SJCRH30 (cell line): ENCODE measurements at places on chromosomes 6 and 20.
A peak's percentile ranks its signal among the peaks of the same experiment; 100 is the strongest.

DNA sequence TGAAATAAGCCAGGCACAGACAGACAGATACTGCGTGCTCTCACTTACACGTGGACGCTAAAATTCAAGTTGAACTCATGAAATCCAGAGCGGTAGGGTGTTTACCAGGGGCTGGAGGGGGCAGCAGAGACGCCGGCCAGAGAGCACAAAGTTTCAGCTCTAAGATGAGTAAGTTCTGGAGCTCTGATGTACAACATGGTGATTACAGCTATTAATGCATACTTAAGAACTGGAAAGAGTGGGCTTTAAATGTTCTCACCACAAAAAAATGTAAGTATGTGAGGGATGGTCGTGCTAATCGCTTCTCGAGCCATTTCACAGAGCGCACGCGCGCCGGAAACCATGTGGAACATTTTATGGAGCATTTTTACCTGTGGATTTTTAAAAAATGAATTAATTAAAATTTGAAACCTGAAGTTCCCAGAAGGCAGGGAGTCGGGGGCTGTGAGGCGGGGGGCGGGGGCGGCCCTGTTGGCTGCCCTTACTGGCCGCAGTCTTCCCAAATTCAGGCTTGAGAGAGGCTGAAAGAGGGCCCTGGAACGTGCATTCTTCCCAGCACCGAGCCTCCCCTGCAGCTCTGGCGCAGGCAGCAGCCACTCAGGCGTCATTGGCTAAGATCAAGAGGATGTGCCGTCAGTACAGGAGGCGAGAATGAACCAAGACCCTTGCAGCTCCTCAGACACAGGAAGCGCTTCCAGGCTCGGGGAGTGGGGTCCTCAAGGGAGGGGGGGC lies 8.5 kb upstream of the SLCO4A1 start:
- no peaks in the 10 kb centered on the region for H3K36me3 ChIP-seq
- DNase-seq = no peak
- H3K27ac ChIP-seq = no peak overlapping the region
- peaks cover 71% of the 10 kb centered on the region for H3K27me3 ChIP-seq
- H3K4me3 ChIP-seq = no peak overlapping the region

DNA sequence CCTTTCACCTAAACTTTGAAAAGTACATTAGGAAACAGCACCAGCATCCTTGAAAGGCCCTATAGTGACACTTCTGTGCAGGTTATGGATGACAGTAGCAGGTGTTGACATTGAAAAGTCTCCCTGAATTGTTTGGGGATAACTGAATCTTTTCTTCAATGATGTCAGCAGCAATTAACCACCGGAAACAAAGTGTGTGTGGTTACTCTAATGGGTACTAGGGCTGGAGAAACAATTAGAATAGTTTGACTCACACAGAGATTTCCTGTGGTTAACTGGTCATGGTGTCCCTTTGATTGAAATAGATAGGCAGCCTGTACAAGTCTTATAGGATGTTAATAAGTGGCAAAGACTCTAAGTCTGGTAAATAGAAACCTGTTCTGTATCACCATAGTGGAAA lies 189.1 kb downstream of the TBX18 start:
- H3K36me3 ChIP-seq = no peaks in the 10 kb centered on the region

GRCh38 chr20:51789434-51789833 lies 12.9 kb downstream of the SALL4 start:
- H3K4me3 ChIP-seq = no peak overlapping the region
- no peaks in the 10 kb centered on the region for H3K4me1 ChIP-seq
- H3K27ac ChIP-seq = no peak overlapping the region
- no peak for DNase-seq
- peaks cover 8% of the 10 kb centered on the region; the same call in 1 of the 2 replicates for H3K27me3 ChIP-seq

DNA sequence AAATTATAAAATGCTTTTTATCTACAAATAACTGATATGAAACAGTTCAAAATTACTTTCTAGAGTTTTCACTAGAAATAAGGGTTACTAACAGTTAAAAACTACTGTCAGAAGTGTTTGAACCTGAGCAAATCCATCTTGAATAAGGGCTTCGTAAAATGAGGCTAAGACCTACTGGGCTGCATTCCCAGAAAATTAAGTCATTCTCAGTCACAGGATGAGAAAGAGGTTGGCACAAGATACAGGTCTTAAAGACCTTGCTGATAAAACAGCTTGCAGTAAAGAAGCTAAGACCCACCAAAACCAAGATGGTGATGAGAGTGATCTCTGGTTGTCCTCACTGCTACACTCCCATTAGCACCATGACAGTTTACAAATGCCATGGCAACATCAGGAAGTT lies 93.7 kb downstream of the PLG start:
- no peaks in the 10 kb centered on the region for H3K27me3 ChIP-seq
- peaks cover 4% of the 10 kb centered on the region; the same call in 1 of the 2 replicates for H3K4me1 ChIP-seq
- no peak overlapping the region for H3K27ac ChIP-seq
- no peak for DNase-seq
- H3K36me3 ChIP-seq = no peaks in the 10 kb centered on the region

DNA sequence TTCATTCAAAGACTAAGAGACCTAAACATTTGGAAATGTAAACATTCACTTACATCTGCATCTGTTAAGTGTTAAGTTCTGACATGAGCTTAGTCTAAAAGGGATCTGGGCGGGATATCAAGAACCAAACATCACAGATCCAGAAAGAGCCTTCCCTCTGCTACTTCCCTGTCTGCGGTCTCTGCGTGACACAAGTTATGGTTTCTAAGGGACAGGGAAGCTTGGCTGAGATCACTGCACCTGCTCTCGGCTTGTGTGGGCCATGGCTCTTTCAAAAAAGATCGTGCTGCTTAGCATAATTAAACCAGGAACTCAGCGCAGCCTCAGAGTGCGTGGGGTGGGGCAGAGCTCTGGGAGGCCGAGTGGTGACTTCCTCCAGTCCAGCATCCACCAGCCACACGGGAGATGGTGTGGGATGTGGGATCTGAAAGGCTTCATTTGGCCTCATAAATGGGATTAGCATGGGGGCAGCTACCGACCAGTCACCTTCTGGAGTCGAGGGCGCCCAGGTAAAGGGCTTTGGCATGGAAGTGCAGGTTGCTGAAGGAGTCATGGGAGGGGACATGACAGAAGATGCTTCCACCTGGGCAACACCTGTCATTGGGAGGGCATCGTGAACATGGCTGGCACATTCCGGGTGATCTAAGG lies 16.7 kb upstream of the RAMACL start:
- H3K27me3 ChIP-seq = no peaks in the 10 kb centered on the region
- H3K36me3 ChIP-seq = no peaks in the 10 kb centered on the region
- no peak overlapping the region for H3K4me3 ChIP-seq
- H3K27ac ChIP-seq = no peak overlapping the region
- DNase-seq = no peak

DNA sequence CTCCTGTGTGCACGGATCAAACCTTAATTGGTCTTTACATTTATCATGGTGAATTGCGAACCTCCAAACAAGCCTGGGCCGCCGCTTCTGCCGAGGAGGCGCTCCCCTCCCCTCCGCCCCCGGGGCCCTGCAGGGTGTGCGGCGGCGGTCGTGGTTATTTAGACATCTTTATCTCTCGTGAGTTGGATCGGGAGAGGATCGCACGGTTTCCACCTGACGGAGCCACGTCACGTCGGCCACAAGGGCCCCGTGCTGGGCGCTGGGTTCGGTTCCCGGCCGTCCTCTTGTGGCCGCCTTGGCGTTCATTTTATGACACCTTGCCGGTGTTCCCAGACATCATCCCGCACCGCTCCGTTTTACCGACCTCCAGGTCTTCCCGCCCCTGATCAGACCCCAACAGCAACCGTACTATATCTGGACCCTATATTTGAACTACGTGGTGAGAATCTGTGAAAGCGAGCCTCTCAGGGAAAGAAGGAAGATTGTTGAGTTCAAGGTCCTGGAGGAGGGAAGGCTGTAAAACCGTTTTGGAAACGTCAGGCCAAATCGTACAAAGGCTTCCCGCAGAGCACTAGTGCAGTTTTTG lies 1.3 kb upstream of the CNR1 start:
- 0 out of 2 replicates have a peak, but pooled peaks cover 4% of the 10 kb centered on the region for H3K4me1 ChIP-seq
- H3K27ac ChIP-seq = no peak overlapping the region
- no peak for DNase-seq
- no peak overlapping the region for H3K4me3 ChIP-seq
- no peaks in the 10 kb centered on the region for H3K27me3 ChIP-seq
- H3K36me3 ChIP-seq = no peaks in the 10 kb centered on the region

- DNase-seq = no peak
- no peaks in the 10 kb centered on the region for H3K4me1 ChIP-seq
Observed at GRCh38 chr20:32231847-32232246, 24.2 kb downstream of the POFUT1 start.

GRCh38 chr6:2746557-2747061 lies 4.1 kb downstream of the MYLK4 start:
- H3K4me3 ChIP-seq = no peak overlapping the region
- H3K4me1 ChIP-seq = peaks cover 52% of the 10 kb centered on the region
- H3K27me3 ChIP-seq = no peaks in the 10 kb centered on the region
- peak; percentile 56 for DNase-seq
- H3K36me3 ChIP-seq = no peaks in the 10 kb centered on the region

- no peak overlapping the region for H3K27ac ChIP-seq
- no peak overlapping the region for H3K4me3 ChIP-seq
- H3K4me1 ChIP-seq = no peaks in the 10 kb centered on the region
Observed at GRCh38 chr20:61683721-61684120, 382.0 kb downstream of the TAF4 start.

- DNase-seq = no peak
- no peaks in the 10 kb centered on the region for H3K36me3 ChIP-seq
- H3K27me3 ChIP-seq = no peaks in the 10 kb centered on the region
- no peak overlapping the region for H3K4me3 ChIP-seq
- no peaks in the 10 kb centered on the region for H3K4me1 ChIP-seq
- H3K27ac ChIP-seq = no peak overlapping the region
Observed at GRCh38 chr6:13988049-13988738, 63.4 kb downstream of the RNF182 start.

GRCh38 chr6:144824018-144824417 lies 538.9 kb downstream of the UTRN start:
- H3K36me3 ChIP-seq = no peaks in the 10 kb centered on the region; the same call in 1 of the 2 replicates
- no peak overlapping the region for H3K27ac ChIP-seq
- peaks cover 4% of the 10 kb centered on the region; the same call in 1 of the 2 replicates for H3K4me1 ChIP-seq
- DNase-seq = no peak
- no peak overlapping the region for H3K4me3 ChIP-seq

- no peaks in the 10 kb centered on the region for H3K27me3 ChIP-seq
- no peaks in the 10 kb centered on the region for H3K36me3 ChIP-seq
- peaks cover 34% of the 10 kb centered on the region for H3K4me1 ChIP-seq
- H3K27ac ChIP-seq = no peak overlapping the region
- no peak for DNase-seq
- no peak overlapping the region for H3K4me3 ChIP-seq
Observed at GRCh38 chr20:38172408-38172807, 7.3 kb upstream of the TGM2 start.

DNA sequence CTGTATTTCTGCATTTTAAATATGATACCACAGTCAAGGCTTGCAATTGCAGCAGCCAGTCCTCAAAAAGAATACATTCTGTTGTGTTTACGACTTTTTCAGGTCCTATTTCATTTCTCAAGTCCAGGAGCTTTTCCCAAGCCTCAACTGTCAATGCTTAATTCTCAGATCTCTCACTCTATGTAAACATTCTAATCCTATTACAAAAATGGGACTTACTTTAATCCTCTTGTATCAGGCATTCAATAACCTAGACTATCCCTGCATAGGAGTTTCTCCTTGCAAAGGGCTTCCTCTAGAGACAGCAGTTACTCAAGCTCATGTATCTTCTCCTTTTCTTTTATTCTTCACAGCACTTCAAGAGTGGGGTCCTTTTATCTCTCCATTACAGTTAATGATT lies 1293.0 kb downstream of the GRIK2 start:
- no peaks in the 10 kb centered on the region for H3K27me3 ChIP-seq
- no peaks in the 10 kb centered on the region for H3K36me3 ChIP-seq
- H3K4me1 ChIP-seq = no peaks in the 10 kb centered on the region
- H3K27ac ChIP-seq = no peak overlapping the region
- DNase-seq = no peak
- no peak overlapping the region for H3K4me3 ChIP-seq

DNA sequence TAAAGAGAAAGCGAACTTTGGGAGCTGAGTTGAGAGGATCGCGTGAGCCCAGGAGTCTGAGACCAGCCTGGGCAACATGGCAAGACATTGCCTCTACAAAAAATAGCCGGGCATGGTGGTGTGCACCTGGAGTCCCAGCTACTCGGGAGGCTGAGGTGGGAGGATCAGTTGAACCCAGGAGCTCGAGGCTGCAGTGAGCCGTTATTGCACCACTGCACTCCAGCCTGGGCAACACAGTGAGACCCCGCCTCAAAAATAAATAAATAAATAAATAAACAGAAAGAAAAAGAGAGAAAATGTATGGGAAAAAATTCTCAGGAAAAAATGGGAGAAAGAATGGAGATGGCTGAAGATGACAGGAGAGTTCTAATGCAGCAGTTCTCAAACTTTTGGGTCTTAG lies 2.5 kb downstream of the C20orf202 start:
- peaks cover 5% of the 10 kb centered on the region; the same call in 1 of the 2 replicates for H3K27me3 ChIP-seq
- H3K4me1 ChIP-seq = no peaks in the 10 kb centered on the region
- H3K27ac ChIP-seq = no peak overlapping the region

DNA sequence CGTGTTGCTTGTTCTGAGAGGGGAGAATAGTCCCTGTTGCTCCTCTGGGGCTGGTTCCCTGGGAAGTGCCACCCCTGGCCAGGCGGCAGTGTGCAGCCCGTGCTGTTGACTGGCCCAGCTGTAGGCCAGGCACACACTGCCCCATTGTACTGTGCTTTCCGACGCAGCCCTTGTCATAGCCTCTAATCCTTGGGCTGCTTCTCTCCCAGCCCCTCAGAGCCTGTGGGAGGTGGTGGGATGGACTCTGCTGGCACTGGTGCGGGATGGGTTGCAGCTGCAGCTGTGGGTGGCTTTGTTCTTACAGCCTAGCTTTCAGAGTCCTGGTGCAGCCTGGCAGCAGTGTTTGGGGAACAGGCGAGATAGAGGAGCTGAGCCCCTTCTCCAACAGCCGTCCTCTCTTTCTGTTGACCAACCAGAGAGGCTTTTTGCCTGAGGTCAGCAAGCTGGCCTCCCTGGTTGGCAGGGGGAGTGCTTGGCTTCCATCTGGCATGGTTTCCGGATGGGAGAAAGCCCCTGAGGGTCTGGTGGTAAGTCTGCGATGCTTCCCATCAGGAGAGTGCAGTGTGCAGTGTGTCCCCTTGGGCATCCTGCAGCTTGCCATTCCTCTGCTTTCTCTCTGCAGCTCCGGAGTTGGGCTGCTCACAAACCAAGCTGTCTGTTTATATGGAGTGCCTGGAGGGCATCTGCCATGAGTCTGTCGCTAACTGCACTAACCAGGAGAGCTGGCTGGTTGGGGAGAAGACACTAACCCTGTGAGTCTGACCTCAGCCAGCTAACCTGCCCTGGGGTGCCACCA lies 12.1 kb downstream of the TJAP1 start:
- DNase-seq = peak; percentile 95
- H3K4me3 ChIP-seq = no peak overlapping the region
- H3K27ac ChIP-seq = peak overlapping the region; percentile 89

DNA sequence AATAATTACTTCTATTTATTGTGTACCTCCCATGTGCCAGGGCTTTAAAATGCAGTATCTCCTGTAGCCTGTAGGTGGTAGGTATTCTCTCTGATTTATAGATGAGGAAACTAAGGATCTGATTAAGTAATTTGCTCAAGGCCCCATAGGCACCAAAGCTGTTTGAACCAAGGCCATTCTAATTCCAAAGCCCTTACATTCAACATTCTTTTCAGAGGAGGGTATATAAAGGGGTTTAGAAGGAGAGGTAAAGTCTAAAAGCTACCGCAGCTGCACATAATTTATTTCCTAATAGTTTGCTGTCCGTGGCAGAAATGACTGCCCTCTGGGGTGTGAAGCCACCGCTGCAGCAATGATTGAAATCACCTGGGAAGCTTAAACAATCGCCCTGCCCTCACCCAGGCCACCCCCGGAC lies 95.0 kb upstream of the FAM8A1 start:
- DNase-seq = no peak
- H3K4me3 ChIP-seq = no peak overlapping the region
- H3K27me3 ChIP-seq = no peaks in the 10 kb centered on the region
- H3K27ac ChIP-seq = no peak overlapping the region
